ENCODE measurements at places on chromosomes 16 and 17.

GRCh38 chr17:72270273-72270924 lies 149.6 kb downstream of the SOX9 start:
- no peak for DNase-seq

- no peak for DNase-seq
Measured at GRCh38 chr17:18236494-18236893, 11.1 kb downstream of the LLGL1 start.

- DNase-seq: no peak
Measured at GRCh38 chr17:82389379-82389778, 17.8 kb downstream of the UTS2R start.

DNA sequence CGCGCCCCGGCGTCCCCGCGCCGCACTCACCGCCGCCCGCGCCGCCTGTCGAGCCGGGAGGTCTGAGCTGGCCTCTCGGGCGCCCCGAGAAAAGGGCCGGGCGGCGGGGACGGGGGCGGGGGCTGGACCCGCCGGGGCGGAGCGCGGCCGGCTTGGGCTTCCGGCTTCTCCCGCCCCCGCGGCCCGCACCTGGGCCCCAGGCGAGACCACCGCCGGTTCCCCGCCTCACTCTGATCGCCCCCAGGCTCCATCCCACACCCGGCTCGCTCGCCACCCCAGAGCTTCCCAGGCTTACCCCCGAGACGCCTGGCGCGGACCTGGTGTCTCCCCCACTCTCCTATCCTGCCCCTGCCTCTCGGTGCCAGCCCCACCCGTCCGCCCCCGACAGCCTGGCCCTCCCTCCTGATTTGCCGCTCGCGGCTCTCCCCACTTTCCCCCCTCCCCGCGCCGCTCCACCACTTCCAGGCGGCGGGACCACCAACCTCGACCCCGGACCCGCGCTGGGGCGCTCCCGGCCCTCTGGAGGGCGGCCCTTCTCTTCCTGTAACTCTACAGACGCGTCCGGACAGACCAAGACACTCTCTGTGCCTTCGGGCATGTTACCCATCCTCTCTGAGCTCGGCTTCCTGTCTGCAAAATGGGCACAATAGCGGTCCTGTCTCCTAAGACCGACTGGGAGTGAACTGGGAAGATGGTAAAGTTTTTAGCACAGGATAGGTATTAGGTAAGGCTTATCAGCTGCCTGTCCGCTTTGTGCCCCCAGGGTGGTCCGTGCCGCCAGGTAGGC lies at the start of gene LITAF:
Gene LITAF (minus strand): TSS at position 64 of the 787 bp plus-strand sequence. CDS start 30,189 bp downstream, outside the sequence.
- DNase-seq: no peak

DNA sequence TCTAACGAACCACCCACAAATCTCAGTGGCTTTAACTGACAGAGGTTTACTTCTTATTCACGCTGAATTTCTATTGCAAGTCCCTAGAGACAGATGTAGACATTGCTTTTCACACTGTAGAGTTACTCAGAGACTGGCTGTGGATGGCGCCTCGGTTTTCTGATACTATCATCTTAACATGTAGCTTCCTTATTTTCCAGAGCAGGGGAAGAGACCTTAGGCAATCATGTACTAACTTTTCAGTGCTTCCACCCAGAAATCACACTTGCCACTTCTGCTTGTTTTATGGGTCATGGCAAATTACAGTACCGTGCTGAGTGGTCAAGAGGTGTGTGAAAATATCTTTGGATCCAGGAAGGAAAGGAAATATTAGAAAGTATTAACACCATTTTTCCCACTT lies 65.4 kb downstream of the MAF start:
- no peak for DNase-seq

DNA sequence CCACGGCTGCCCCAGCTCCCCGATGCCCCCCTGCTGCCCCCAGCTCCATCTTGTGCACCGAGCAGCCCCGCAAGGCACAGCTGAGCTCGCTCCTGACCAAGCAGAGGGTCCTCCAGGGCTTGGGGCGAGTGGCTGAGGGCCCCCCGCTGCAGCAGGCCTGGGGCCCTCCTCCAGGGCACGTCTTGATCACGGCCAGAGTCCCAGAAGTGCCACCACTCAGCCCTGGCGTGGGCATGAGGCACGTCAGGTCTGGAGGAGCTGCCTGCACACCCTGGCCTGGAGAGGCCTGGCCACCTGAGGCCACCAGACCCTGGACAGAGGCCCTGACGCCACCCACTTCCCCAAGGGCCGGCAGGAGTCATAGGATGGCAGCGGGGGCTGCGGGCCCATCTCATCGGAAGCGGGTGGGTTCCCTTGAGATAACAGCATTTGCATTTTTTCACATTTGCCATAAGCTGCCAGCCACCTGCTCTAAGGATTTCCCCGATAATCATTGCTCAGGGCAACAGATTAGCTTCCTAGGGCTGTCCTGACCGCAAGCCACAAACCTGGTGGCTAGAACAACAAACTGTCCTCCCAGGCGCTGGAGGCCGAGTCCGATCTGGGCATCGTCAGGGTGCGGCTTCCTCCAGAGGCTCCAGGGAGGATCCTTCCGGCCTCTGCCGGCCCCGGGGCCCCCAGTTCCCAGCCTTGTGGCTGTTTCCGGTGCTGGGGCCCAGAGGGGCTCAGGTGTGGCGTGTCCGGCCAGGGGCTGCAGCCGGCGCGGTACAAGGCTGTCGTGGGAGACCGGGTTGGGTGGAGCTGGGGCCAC lies 23.9 kb upstream of the C1QTNF8 start:
- DNase-seq: no peak

DNA sequence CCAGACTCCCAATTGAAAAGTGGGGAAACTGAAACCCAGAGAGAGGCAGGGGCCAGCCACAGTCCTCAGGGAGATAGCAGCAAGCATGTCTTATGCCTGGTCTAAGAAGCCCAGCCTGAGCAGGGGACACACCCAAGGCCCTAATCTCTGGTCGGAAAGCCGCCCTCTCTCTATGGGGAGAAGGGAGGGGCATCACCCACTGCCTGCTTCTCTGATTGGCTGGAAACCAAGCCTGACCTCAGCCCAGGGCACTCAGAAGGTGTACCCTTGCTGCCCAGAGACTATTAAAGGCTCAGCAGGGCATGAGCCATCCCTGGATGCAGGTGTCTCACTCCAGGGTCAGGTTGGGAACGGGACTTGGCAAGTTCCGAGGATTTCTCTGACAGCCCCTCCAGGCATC lies 5.7 kb upstream of the KRT13 start:
- no peak for DNase-seq

GRCh38 chr16:85445064-85445778 lies 167.9 kb upstream of the GSE1 start:
- no peak for DNase-seq

DNA sequence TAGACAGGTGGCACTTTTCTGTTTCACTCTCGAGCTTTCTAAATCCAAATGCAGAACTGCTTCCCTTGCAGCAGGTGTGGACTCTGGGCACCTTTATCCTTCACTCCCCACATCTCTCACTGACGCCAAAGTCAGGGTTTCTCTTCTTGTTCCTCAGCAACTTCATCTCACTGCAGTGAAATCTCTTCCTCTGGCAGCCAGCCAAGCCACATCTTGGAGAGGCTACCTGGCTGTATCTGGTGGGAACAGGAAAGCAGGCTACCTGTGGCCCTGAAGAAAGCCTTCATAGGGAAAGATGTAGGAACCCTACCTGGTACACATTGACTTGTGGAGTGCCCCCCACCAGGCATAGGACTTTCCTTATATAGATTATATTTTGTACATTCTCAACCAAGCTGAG lies 159.1 kb downstream of the UTP18 start:
- DNase-seq: no peak

GRCh38 chr16:81519301-81520150 lies 74.9 kb downstream of the CMIP start:
- DNase-seq: no peak

- no peak for DNase-seq
Measured at GRCh38 chr17:64936117-64936516, 16.8 kb upstream of the LRRC37A3 start.

GRCh38 chr17:66764506-66764905 lies 70.4 kb upstream of the CACNG5 start:
- DNase-seq: no peak

DNA sequence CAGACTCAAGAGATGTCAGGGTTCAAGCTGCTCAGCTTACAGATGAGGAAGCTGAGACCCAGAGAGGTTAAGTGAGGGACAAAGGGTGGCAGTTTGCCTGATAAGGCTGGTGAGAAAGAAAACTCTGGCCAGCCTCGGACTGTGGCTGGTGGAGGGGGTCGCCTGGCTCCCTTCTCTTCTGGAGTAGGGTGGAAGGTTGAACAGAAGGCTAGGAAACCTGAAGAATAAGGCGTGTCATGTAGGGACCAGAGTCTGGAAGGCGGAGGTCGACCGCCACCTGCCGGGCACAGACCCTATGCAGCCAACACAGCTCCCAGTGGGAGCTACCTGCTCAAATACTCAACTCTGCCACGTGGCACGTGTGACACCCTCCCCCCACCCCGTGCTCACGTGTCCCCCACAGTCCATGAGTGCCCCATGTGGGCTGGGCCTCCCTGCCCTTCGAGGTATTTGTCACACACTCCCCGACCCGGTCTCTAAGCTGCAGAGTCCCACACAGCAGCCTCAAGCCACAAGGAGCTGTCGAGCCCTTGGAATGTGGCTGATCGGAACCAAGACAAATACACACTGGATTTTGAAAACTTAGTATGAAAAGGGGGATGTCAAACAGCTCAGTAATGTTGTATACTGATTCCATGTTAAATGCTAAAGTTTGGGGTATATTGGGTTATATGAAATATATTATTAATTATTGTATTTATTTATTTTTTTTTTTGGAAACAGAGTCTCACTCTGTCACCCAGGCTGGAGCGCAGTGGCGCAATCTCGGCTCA lies 11.8 kb downstream of the HID1 start:
- DNase-seq: no peak

DNA sequence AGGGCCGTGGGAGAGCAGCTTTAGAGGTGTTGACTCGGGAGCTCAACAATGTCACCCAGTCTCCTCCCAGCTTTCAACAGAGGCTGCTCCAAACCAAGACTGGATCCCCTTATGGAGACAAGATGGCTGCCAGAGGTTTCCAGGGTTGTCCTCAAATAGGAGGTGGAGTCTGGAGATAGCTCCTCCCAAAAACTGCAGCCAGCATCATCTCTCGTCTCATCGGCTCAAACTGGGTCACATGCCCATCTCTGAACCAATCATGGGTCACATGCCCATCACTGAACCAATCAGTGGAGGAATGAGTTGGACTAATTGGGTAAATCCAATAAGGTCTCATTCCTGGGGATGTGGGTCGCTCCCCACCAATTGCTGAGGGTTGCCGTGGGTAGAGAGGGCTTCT lies 41.1 kb upstream of the C16orf82 start:
- no peak for DNase-seq

GRCh38 chr16:69424935-69425784 lies 741 bp downstream of the CYB5B start:
- no peak for DNase-seq

DNA sequence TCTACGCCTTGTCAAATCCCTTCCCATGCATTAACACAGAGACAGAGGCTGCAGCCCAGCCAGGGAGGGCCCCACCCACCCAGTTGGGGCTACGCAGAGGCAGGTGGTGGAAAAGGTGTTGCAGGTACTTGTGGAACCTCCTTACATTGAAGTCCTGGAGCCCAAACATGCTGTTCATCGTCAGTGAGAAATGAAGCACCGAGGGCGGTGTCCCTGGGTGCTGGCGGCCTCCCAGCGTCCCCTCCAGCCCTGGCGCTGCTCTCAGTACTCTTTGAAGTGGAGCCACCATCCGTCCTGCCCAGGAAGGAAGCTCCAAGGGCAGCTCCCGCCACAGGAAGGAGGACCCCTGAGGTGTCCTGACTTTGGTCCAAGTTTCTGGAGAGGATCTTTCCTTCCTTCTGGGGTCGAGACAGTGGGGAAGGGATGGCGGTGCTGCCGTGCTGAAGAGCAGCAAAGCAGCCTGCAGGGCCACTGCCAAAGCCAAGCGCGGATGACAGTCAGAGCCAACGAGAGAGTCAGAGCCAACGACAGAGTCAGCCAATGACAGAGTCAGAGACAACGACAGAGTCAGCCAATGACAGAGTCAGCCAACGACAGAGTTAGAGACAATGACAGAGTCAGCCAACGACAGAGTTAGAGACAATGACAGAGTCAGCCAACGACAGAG lies 23.4 kb downstream of the LMF1 start:
- no peak for DNase-seq

DNA sequence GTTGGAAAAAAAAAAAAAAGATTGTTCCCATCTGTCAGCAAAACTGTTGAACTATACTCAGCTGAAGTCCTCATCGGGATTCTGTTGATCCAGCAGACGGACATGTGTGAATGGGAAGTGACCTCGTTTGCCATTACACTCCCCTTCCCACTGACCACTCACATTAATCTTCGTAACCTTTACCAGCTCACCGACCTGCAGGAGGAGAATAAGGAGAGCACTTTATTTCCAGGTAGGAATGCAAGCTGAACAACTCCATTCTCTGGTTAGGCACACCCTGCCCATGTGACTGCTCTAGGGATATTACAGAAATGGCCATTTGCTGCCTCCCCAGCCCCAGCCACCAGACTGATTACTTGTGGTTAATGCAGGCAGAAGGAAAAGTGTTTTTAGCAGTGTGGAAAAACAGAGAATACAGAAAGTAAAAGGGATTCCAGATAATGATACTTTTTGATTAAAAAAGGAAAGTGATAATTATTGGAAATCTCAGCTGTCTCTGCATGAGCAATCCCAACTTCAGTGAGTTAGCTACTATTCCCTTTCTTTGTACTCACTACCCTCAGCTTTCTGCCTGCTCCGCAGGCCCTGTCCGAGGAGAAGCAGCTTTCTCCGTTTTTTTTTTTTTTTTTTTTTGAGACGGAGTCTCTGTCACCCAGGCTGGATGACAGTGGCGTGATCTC lies 23.6 kb upstream of the YWHAE start:
- DNase-seq: no peak

DNA sequence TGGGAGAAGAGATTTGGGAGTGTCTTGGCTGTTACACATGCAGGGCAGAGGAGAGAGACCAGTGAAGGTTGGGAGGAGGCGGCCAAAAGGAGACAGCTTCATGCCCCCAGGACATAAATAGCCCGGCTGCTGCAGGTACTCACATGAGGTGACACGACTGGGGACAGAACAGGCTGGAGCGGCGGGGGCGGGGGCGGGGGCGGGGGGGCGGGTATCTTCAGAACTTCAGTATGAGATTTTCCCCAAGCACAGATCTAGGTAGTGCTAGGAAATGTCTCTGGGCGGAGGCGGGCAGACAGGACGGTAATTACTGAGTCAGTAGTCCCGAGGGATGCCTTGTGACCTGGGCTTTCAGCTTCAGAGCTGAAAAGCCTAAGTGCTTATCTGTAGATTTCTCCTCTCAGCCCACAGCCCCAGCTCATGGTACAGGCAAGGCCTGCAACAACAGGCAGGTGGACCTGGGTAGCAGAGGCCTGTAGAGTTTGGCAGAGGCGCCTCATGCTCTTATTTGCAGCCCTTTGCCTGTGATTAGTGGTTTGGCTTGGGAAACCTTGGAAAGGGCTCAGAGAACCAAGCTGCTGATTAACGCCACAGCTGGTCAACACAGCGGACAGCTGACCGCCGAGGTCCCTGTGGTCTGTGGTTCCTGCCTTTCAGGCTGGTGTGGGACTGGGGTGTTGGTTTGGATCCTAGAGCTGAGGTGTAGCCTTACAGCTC lies 24.5 kb downstream of the UNK start:
- no peak for DNase-seq

DNA sequence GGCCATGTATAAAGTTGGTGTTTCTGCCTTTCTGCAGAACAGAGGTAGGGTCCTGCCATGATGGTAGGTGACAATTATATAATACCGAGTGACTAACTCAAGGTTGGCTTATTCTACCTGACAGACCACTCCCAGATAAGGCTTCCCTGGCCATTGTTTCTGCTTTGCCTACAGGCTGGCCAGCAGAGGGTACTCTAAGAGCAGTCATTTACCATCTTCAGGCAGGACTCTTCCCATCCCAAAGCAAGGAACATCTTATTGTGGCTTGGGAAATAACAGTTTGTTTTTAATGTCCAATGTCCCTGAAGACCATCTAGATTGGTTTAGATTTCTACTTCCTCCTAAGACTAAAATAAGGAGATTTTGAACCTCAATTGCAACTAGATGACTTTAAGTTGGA lies 74.1 kb downstream of the SNX11 start:
- no peak for DNase-seq

All from iPS DF 6.9 (cell line).